ENCODE measurements at places on chromosomes 12 and 14. TPM values are rescaled to one million over a fixed set of nuclear protein-coding genes. Genes with fewer than 3 reads are reported as not detected.

SLCO1A2 gene
- total RNA-seq: 0.32 TPM

MLXIP gene
- total RNA-seq: 16.4 TPM

TAS2R30 gene
- 9.1 TPM for total RNA-seq

ISM2 gene
- total RNA-seq: under 0.01 TPM

SPTB gene
- total RNA-seq: under 0.01 TPM

GZMB gene
- not detected for total RNA-seq

MAX gene
- total RNA-seq: 57.9 TPM

CFAP73 gene
- total RNA-seq: not detected

KLRC2 gene
- total RNA-seq: not detected

PPP1R36 gene
- 3.5 TPM for total RNA-seq

SLC5A8 gene
- total RNA-seq: not detected

SOX5 gene
- 13.8 TPM for total RNA-seq

BICDL1 gene
- 1.7 TPM for total RNA-seq

LGR5 gene
- not detected for total RNA-seq

KCNK10 gene
- not detected for total RNA-seq

VDR gene
- 8.2 TPM for total RNA-seq

All from fibroblast of villous mesenchyme (primary cell).